Activated gamma-delta T cell (primary cell): ENCODE measurements at places on chromosomes 7 and 10.

- no peak for DNase-seq
These were observed 18.2 kb upstream of the AGBL3 start for GRCh38 chr7:134968110-134968509.

GRCh38 chr7:147984265-147984664 lies 606.3 kb upstream of the C7orf33 start:
- DNase-seq, result no peak

DNA sequence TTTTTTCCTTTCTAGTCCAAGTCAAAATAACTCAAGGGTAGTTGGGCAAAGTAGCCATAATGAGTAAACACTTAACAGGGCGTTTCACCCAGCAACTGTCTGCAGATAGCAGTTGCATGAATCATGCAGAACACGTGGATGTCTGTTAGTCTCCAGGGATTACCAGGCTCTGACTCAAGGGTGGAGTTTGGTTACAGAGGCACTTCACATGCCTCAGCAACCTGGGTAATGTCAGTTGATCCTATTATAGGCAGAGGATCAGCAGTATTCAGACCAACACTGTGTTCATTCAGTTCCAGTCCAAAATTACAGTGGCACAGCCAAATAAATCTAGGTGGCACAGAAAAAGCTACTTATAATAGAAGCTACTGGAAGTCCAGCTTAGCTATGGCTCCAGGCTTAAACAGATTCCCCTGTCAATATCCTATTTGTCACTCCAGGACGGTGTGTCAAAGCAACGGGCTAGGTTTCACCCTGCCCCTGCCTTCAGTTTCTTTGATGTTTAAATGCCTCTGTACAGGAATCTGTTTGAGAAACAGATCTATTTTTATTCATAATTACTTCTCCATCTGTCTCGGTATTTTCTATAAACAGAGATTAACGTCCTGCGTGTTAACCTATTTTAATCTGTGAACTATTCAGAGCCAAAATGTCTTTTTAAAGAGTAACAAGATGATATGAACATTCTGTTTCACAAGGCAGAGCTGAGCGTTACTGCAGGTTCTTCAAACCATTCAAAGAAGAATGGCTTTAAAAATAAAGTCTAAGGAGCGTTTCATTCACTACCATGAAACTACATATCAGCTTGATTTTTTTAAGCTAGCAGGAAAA lies 162.6 kb upstream of the AKR1E2 start:
- no peak for DNase-seq

DNA sequence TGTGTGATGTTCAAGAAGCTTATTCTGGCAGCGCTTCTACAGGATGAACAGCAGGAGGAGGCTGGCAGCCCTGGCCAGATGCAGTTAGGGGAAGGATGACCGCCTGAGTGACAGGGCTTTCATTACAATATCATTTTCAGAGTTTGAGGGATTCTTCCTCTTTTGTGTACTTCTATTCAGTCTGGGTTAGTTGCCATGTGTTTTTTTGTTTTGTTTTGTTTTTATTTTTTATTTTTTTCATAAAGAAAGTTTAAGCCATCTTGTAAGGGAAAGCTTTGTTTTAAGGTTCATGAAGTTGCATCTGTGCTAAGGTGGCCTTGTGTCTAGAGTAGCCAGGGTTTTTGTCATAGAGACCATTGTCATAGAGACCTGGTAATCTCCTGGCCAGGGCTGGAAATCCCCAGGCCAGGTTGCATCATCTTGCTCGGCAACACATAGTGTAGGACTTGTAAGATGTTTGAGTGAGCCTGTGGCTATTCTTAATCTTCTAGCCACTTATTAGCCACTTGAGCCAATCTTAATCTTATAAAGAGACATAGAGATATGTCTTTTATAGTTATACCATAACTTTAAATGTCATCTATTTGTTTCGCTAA lies 230.5 kb upstream of the TMEM229A start:
- DNase-seq, result no peak

- DNase-seq, result no peak
These were observed 25.2 kb downstream of the TMEM120A start for GRCh38 chr7:75969182-75969581.

- DNase-seq, result no peak
These were observed 47.7 kb upstream of the RNF148 start for GRCh38 chr7:122750389-122750788.

DNA sequence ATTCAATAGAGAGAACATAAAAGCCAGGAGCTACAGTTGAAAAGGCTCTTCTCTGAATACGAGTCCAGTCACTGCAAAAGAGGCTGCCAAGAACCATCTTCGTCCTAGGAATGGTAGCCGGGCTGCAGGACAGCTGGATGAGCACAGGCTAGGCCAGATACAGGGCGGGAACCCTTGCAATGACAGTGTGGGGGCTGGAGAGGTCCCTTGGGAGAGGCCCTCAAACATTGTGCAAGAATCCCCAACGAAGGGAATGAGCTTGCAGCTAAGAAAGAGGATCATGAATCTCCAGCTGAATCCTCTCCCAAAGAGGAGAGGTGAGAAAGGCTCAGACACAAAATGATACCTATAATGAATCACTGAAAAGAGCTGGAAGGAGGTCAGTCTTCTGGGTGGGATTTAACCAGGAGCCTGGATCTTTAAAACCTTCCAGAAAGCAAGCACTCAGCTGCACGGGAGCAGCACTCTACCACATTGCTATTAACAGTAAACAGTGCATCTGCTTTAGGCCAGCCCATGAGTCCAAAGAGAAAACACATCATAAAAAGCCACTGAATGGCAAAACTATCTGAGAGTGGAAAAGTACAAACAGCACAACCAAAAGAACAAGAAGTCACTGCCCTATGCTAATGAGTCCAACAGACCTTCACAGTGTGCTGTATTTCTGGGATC lies 287.9 kb downstream of the TNS3 start:
- DNase-seq, result no peak

DNA sequence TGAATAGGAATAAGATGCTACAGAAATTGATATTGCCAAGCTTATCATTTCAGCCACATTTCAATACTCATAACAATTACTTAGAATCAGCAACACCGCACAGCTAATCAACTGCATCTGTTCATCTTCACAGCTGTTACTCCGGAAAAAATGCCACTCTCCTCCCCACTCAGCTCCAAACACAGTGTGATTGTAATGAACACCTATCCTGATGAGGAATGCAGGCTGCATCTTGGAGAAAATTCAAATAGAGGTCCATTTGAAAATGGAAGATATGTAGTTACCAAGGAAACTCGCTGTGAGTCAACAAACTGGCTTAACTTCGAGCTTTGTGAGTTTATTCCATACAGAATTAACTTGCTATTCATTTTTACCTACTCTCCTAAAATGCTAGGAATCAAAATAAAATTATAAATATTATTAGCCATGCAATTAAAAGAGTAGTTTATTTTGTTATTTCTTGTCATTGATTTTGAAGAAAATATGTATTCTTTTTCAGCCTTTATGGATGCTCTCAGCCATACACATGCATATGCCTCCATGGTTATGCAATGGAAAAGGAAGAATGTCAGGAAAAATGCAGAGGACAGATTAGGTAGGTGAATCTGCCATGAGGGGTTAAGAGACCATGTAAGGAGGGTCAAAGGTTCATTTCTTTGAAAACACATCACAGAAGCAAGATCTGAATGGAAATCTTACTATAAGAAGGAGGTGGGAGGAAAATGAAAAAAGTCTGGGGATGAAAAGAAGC lies 267.2 kb downstream of the POM121L12 start:
- no peak for DNase-seq

DNA sequence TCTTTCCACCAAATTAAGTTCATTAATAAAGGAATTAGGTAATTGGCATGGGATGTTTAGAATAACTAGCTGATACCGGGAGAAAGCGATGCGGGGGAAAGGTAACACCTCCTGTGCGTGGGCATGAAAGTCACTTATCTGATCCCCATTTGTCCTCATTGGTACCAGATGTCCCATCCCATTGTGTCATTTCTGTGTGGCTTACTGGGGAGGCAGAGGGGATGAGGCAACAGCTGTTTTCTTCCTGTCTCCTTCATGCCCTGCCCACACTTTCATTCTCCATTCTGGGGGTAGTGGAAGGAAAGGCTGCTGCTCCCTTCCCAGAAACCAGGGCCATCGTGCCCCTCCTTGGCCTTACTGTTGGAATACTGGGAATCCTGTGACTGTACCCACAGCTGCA lies 27.1 kb downstream of the EEPD1 start:
- DNase-seq, result no peak

GRCh38 chr10:31728698-31729224 lies 199.9 kb downstream of the ARHGAP12 start:
- no peak for DNase-seq

- no peak for DNase-seq
These were observed 127.1 kb downstream of the CLEC2L start for GRCh38 chr7:139650429-139651100.

- no peak for DNase-seq
These were observed 176.3 kb downstream of the PKD1L1 start for GRCh38 chr7:47771990-47772360.

DNA sequence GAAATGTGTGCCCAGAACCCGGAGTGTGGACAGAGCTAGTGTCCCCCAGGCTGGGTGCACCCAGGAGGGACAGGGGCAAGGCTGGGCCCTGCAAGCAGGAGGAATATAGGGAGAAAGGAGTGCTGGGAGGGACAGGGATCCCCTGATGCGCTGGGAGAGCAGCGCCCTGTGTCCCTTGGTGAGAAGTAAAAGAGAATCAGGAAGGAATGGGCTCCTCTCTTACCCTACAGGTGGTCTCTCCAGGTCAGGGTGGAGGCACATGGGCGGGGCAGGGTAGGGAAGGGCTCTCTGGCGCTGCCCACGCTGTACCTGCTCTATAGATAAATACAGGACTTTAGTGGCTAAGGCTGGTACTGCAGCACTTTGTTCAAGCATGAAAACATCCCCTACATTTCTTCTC lies 753.8 kb downstream of the GRID1 start:
- no peak for DNase-seq

- no peak for DNase-seq
These were observed 179.0 kb downstream of the DIP2C start for GRCh38 chr10:510415-510881.

DNA sequence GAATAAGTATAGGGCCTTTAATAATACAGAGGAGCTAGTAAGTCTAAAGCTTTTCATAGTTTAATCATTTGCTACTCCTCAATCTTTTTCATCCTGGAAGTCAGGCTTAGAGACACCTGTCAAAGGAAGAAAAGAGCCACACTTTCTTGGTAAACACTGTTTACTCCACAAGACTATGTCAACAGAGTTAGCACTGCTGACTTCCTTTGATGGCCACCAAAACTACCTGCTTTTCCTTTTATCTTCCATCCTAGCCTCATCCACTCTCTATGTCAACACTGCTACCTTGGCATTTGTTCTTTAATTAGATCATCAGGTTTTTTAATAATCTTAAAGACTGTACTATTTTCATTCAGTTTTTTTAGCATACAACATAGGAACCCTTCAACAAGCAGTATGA lies 106.2 kb downstream of the ELAPOR2 start:
- no peak for DNase-seq

- DNase-seq, result no peak
These were observed 79.9 kb upstream of the AGR3 start for GRCh38 chr7:16961641-16962040.

DNA sequence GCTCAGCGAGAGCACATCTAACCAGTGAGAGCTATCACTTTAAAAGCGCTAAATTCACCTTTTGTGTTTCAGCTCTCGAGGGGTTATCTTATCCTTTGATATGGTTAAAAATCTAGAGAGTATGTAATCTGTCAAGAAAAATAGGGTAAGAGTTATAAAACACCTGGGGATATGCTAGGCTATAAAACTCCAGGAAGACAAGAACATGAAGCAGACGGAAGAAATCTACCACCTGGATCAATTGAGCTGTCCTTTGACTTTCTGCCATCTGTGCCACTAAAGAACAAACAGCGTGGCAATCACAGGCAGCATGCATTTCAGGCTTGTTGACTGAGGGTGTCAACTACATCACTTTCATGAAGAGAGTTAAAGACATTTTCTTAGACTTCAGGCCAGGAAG lies 83.1 kb downstream of the ZNF248 start:
- DNase-seq, result no peak

- DNase-seq, result no peak
These were observed 1.8 kb upstream of the IGF2BP3 start for GRCh38 chr7:23472046-23472445.

DNA sequence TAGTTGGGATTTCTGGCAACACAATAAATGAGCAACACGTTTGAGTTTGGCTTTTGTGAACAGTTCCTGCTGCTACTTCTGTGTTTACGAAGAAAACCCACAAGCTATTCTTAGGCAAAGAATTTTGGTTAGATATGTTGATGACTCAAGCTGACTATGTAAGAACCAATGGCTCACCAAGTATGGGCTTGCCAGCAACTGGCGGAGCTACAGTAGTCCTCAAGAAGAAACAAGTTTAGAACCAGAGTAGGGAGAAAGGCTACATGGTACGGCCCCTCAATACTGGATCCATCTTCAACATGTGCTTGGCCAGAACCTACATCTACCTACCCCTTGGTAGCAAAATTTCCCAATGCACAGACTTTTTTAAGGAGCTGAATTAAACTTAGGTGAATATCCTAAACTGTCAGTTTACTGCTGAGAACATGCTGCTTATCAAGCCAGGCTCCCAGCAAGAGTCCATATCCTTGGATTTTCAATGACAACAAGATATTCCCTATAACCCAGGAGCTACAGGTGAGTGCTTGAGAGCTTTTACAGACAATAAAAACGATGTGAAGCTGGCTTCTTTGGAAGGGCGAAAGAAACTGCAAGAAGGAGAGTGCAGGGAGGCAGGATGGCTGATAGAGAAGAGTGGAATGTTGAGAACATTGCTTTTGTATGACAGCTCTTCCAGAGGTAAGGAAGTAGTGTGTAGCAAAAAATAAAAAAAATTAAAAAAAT lies 74.3 kb upstream of the ASAH2 start:
- DNase-seq, result no peak

DNA sequence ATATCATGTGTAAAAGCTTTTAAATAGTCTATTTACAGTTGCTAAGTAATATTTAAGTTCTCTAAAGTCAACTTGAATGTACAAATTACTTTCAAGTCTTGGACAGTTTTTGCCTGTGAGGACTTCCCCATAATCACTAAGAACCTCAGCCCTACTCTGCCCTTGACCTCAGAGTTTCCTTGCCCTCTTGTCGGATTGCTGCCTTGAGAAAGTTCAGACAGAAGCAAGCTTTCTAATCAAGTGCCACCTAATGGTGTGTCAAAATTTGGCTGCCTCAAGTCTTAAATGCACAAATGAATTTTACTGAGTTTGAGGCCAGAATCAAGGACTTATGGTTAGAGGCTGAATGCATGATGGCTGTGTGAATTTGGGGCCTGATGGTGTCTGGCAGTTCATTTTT lies 88.3 kb upstream of the KAT6B start:
- DNase-seq, result no peak

DNA sequence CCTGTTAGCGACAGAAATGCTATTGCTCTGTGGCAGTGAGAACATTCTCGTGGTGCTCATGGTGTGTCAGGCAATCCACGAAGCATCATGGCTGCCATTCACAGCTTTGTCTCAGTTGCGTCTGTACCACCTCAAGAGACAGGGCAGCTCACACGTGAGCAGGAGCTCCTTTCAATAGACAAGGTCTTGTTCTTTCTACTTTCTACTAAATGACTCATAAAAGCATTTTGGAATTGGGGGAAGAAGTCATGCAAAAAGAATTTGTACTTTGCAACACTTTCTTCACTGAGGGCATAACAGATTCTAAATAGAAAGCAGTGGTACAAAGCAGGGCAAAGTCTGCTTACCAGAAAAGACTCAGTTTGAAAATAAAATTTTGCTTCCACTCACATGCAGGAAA lies 638.5 kb downstream of the PHTF2 start:
- DNase-seq, result no peak

GRCh38 chr10:92593619-92594588 lies 974 bp downstream of the KIF11 start:
- DNase-seq, result no peak

- DNase-seq, result no peak
These were observed 31.1 kb upstream of the PTPRN2 start for GRCh38 chr7:158618745-158619140.
